ENCODE measurements at places on chromosomes 11 and 22. TPM values are rescaled to one million over a fixed set of nuclear protein-coding genes. Genes with fewer than 3 reads are reported as not detected.

JHY gene
- total RNA-seq = 5.5 TPM

HBE1 gene
- not detected for total RNA-seq

- H3K4me1 ChIP-seq = peaks cover 32% of the 10 kb centered on the region
- H3K27me3 ChIP-seq = no peaks in the 10 kb centered on the region
- peaks cover 12% of the 10 kb centered on the region for H3K36me3 ChIP-seq
- H3K27ac ChIP-seq = no peak overlapping the region
- DNase-seq = no peak
- H3K4me3 ChIP-seq = no peak overlapping the region
Observed at GRCh38 chr11:13448876-13449275, 14.1 kb downstream of the BTBD10 start.

GRCh38 chr22:43144949-43145348, 1.8 kb upstream of the MCAT start:
- H3K4me3 ChIP-seq = no peak overlapping the region
- H3K36me3 ChIP-seq = peaks cover 2% of the 10 kb centered on the region
- no peak overlapping the region for H3K27ac ChIP-seq
- no peak for DNase-seq

DNA sequence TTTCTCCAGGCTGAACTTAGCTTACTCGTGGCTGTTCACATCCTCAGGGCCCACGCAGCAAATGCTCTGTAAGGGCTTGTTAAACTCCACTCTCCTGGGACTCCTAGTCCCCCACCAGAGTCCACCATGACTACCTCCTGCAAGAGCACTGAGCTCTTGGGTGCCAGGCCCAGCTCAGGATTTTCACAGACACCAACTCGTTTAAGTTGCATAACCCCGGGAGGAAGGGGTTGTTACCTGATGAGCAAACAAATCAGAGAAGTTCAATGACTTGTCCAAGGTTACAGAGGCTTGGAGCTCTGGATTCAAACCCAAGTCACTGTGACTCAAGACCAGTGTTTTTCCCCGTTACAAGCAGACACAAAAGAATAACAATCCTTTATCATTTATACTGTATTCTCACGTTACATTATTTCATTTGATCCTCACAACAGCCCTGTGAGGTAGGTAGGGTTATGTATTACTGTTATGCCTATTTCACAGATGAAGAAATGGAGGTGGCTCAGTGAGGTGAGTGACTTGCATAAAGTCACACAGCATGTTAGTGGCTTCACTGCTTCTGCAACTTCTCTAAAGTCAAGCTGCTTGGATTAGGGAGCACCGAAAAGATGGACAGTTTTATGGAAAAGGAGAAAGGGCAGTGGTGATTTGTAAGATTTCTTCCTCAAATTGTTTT, 17.4 kb downstream of the KCTD21 start:
- no peaks in the 10 kb centered on the region for H3K27me3 ChIP-seq
- no peak overlapping the region for H3K4me3 ChIP-seq
- peaks cover 14% of the 10 kb centered on the region for H3K36me3 ChIP-seq

TMEM123 gene
- 490 TPM for total RNA-seq

DNA sequence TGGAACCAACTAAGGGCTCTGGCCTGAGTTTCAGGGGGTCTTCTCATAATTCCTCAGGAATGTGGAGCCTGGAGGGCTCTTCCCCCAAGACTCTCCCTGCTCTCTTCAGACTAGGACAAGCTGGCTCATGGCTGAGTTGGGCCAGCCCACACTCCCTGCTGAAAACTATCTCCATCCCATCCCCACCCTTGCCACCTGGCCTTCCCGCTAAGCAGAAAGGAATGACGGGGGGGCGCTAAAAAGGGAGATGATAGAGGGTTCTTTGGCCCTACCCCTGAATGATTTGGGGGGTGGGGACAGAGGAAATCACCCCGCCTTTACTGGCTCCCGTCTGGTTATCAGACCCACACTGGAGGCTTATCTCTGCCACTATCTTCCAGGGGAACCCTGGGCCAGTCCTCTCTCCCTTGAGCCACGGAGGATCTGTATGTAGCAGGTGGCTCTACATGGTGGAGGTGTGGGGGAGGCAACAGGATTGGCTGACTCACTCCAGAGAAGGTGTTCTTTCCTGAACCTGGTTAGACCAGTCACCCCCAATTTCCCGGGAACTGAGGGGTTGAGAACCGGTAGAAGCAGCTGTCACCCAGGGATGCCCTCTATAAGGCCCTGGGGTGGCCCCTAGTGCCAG, 5.7 kb downstream of the SMTN start:
- H3K36me3 ChIP-seq = no peaks in the 10 kb centered on the region
- H3K4me1 ChIP-seq = peaks cover 21% of the 10 kb centered on the region
- H3K27ac ChIP-seq = no peak overlapping the region
- no peak overlapping the region for H3K4me3 ChIP-seq
- no peaks in the 10 kb centered on the region for H3K27me3 ChIP-seq

DNA sequence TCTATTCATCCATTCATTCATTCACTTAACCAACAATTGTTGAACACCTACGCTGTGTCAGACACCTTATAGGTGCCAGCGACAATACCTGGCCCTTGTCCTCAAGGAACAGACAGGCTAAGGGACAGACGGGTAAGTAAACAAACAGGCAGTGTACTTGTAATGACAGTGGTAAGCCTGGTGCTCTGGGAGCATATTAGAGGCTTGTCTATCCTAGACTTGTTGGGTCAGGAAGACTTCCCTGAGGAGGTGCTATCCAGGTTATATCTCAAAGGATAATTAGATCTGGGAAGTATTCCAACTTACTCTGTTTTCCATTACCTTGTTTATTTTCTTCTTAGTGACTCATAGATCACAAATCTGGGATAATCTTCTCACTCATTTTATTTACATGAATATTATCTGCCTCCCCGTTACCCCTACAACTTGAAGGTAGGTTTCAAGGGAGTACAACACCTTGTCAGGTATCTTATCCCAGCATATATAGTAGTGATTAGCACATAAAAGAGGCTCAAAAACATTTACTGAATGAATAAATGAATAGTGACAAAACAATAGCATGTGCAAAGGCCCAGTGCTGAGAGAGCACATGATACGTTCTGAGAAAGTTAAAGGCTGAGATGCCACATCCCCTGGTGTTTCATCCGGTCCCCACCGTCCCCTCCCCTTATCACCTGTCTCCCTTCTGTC, 75.3 kb upstream of the NCAM1 start:
- no peak overlapping the region for H3K4me3 ChIP-seq
- peaks cover 2% of the 10 kb centered on the region for H3K36me3 ChIP-seq
- H3K4me1 ChIP-seq = peaks cover 6% of the 10 kb centered on the region
- no peak for DNase-seq
- no peak overlapping the region for H3K27ac ChIP-seq
- peaks cover 10% of the 10 kb centered on the region for H3K27me3 ChIP-seq

DNA sequence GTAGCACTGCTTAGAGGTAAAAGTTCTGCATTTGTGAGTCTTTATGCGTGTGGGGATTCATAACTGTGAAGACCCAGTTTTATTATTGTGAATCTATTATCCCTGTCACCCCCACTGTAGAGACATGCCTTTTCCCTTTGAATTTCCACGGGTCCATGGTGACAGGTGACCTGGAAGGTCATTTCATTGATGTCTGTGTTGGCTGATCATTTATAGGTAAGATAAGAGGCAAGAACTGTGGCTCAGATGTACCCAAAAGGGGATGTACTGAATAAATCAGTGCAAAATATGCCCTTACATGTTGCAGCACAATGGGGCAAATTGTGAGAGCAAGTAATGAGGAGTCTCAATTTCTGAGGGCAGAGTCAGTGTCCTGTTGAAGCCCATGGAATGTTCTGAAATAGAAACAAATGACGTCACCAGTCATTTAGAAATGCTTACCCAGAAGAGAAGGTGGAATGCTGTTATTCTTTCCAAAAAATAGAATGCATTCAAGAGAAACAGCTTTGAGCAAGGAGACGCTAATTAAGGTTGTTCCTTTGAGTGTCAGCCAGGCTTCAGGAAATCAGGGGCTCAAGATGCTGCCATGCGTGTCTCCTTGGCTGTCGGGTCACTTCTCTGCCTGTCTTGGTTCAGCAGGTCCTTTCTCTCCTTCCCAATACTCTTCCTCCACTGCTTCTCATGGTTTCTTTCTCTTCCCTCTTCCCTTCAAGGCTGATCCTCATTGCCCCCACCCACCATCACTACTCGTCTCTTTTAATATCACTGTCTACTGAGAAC, 118.7 kb upstream of the E2F8 start:
- no peak overlapping the region for H3K4me3 ChIP-seq
- no peak overlapping the region for H3K27ac ChIP-seq
- DNase-seq = no peak

DNA sequence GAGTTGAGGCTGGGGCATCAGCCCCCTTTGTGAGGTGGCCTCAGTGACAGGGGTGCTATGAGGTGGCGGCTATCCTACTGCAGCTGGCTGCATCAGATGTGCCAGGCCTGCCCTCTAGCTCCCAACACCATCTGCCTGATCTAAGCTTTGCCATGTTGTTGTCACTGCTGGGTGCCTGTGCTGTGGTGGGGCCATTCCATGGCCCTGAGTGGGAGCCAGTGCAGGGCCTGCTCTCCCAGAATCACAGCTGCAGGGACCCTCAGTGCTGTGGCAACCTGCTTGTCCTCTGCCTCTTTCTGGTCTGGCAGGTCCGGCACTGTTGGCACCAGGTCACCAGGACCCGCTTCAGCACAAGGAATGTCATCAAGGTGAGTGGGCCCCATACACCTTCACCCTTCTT, 1.8 kb upstream of the SNU13 start:
- H3K36me3 ChIP-seq = peaks cover 11% of the 10 kb centered on the region
- H3K27me3 ChIP-seq = no peaks in the 10 kb centered on the region
- DNase-seq = no peak
- H3K4me1 ChIP-seq = peaks cover 15% of the 10 kb centered on the region
- peak overlapping the region; percentile 65 for H3K27ac ChIP-seq
- peak overlapping the region; percentile 46 for H3K4me3 ChIP-seq

DNA sequence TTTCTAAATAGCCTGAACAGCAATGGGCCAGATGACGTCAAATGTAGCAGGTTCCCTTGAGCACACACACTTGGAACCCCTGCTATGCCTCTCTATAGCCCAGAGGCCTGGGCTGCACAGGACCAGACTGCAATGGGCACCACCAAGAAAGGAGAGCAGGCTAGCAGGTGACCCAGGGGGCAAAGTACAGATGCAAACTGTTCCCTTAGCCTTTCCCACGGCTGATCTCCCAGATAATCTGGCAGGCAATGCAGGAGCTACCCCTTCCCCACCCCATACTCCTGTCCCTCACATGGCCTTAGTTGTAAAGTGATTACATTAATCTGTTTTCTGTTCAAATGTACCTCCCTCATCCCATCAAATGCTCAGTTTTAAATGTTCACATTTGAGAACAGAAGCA, 41.3 kb downstream of the SMCO4 start:
- no peak overlapping the region for H3K4me3 ChIP-seq
- H3K27me3 ChIP-seq = no peaks in the 10 kb centered on the region
- no peaks in the 10 kb centered on the region for H3K36me3 ChIP-seq
- H3K27ac ChIP-seq = no peak overlapping the region
- peaks cover 6% of the 10 kb centered on the region for H3K4me1 ChIP-seq
- DNase-seq = no peak

DNA sequence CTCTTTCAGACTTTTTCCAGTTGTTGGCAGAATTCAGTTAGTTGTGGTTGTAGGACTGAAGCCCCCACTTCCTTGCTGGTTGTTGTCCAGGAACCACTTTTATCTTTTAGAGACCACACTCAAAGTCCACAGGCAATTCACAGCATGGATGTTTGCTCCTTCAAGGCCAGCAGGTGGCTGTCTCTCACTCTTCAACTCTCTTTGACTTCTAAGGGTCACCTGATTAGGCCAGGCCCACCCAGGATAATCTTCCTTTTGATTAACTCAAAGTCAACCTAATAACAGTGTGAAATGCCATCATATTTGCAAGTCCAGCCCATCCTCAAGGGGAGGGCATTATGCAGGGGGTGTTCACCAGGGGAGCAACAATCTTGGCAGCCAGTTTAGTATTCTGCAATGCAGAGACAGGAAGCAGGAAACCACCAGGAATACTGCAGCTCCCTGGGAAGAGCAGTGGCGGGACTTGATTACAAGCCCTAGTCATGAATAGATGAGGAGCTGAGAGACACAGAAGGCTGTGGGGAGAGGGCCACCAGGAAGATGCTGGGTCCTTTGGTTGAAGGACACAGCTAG, 52.4 kb downstream of the LRRC74B start:
- no peak overlapping the region for H3K4me3 ChIP-seq
- H3K36me3 ChIP-seq = no peaks in the 10 kb centered on the region
- DNase-seq = no peak

GRCh38 chr11:62445314-62445740, 26.5 kb downstream of the SCGB1A1 start:
- peaks cover 30% of the 10 kb centered on the region for H3K27me3 ChIP-seq
- no peak overlapping the region for H3K4me3 ChIP-seq
- H3K27ac ChIP-seq = no peak overlapping the region
- no peaks in the 10 kb centered on the region for H3K36me3 ChIP-seq
- DNase-seq = no peak

GRCh38 chr11:93652679-93653078, 8.8 kb upstream of the CEP295 start:
- H3K27me3 ChIP-seq = peaks cover 21% of the 10 kb centered on the region
- H3K27ac ChIP-seq = no peak overlapping the region
- peaks cover 2% of the 10 kb centered on the region for H3K4me1 ChIP-seq
- H3K4me3 ChIP-seq = no peak overlapping the region

GLB1L2 gene
- 1.6 TPM for total RNA-seq

GRCh38 chr22:39422721-39423120, 23.1 kb downstream of the TAB1 start:
- no peak overlapping the region for H3K27ac ChIP-seq
- H3K4me3 ChIP-seq = no peak overlapping the region
- H3K4me1 ChIP-seq = no peaks in the 10 kb centered on the region

GRCh38 chr22:39537975-39538374, 5.4 kb upstream of the RPS19BP1 start:
- H3K27ac ChIP-seq = no peak overlapping the region
- peaks cover 3% of the 10 kb centered on the region for H3K27me3 ChIP-seq
- no peak for DNase-seq
- H3K4me1 ChIP-seq = peaks cover 8% of the 10 kb centered on the region
- no peak overlapping the region for H3K4me3 ChIP-seq

- no peak for DNase-seq
- no peaks in the 10 kb centered on the region for H3K27me3 ChIP-seq
- H3K27ac ChIP-seq = no peak overlapping the region
- no peak overlapping the region for H3K4me3 ChIP-seq
Observed at GRCh38 chr22:23246982-23247766, 66.9 kb downstream of the BCR start.

DGCR6 gene
- 2.9 TPM for total RNA-seq

- peaks cover 18% of the 10 kb centered on the region for H3K36me3 ChIP-seq
- no peak overlapping the region for H3K4me3 ChIP-seq
- H3K27me3 ChIP-seq = no peaks in the 10 kb centered on the region
- peaks cover 18% of the 10 kb centered on the region for H3K4me1 ChIP-seq
- H3K27ac ChIP-seq = peak overlapping the region; percentile 48
Observed at GRCh38 chr11:65340226-65340625, 6.6 kb downstream of the DPF2 start.
